ENCODE measurements at places on chromosomes 2 and 18.
A peak's percentile ranks its signal among the peaks of the same experiment; 100 is the strongest.

DNA sequence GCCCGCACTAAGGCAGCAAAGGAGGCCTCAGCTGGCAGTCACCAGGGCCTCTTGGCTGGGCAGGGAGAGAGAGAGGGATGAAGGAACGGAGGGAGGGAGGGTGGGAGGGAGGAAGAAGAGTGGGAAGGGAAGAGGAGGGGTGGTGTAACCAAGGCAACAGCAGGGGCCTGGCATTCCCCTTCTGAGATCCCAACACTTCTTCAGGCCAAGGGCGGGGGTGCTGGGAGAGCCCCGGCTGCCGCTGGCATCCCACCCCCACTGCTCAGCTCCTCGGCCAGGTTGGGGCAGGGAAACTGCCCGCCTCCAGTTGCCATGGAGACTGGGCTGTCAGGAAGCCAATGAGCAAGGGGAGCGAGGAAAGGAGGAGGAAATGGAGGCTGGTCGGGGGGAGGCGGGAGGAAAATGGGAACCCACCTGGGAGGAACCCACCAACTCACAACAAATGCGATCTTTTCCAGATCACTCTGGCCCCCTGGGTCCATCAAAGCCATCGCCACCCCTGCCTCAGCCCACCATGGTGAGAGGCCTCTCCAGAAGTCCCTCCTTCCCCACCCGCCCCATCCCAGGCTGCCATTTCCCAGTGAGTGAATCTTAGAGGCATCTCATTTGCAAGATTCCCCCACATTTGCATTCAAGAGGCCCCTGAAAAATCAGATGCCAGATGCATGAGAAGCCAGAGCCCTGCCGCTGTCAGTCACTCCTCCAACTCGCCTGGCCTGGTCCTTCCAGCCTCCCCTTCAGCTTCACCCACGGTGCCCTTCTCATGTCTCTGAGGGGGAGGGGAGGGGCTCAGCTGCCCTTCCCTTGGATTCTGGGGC, 12.4 kb downstream of the SH2D6 start:
- peak; percentile 92 for DNase-seq

DNA sequence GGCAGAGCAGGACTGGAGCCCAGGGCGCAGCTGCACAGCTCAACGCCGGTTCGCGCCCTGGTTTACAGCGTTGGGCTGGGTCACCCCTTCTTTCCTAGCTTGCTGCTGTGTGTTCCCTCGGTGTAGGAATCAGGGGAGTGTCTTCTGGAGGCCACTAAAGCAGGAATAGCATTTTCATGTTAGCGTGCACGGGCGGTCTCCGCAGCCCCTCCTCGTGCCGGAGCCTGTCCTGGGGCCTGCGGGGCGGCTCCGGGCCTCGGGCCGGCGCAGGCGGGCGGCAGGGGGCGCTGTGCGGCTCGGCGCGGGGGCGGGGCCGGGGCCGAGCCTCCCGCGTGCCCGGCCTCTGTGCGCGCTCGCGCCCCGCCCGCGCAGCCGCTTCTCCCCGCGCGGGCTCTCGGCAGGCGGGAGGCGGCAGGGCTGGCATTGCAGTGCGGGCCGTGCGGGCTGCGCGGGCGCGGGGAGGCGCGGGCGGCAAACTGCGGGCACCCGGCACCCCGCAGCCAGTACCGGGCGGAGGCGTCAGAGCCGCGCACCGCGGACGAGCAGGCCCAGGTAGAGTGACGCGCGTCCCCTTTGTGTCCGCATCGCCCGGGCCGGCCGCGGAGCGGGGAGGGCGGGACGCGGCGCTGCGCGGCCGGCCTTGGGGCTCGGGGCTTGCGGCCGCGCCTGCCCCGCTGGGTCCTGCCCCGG, at the start of gene RNF144A:
Gene RNF144A (plus strand): TSS at position 342 of the 690 bp plus-strand sequence. CDS start 79,515 bp downstream, outside the sequence.
- peak; percentile 68 for DNase-seq

- no peak for DNase-seq
Measured at GRCh38 chr2:120547662-120548061, 188.0 kb upstream of the GLI2 start.

DNA sequence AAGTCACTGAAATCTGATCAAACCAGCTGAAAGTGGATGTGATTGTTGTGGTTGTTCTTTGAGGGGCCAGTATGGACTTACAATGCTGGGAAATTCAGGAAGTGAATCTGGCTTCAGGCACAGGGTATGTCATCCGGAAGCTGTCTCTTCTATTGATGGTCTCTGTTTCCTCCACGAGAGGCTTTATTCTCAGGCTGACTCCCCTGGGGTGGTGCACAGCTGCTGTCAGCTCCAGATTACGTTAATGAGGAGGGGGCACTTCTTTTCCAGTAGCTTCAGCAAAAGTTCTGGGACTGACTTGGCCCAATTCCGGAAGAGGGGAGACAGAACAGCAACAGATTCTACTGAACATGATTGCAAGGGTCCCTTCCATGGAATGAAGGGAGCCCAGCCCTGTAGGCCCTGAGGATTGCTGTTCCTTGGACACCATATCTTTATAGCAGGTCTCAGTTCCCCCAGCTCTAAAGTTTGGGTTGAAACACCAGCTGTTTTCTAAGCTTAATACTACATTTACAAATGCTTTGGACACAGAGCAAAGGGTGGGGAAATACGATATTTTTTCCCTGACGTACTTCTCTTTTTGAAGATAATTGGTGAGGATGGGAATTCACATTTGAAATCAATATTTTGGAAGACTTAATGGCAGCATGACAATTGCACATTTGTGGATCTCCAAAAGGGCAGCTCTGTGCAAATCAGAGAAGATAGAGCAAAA, 400.9 kb downstream of the TSN start:
- DNase-seq, result no peak

DNA sequence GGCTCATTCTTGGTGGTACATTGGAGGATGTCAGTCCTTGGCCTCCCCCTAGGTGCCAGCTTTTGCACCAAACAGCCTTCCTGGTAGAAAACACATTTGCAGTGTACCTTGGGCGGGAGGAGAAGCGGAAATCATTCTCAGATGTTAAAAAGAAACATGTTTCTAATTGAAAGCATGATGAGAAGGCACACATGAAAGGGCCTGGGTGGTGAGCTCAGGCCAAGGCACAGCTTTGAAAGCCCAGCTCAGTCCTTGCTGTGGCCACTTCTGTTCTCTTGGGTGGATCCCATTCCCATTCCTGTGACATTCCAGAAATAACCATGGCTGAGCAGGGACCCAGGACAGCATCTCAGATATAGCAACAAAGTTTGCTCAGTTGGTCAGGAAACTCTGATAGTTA, 71.5 kb downstream of the LTBP1 start:
- no peak for DNase-seq

GRCh38 chr2:165192729-165193128, 11.1 kb downstream of the SCN3A start:
- DNase-seq, result no peak

- DNase-seq, result no peak
Measured at GRCh38 chr2:148646231-148646559, 1.6 kb downstream of the EPC2 start.

GRCh38 chr2:123777116-123777515, 248.0 kb upstream of the CNTNAP5 start:
- DNase-seq, result no peak

GRCh38 chr2:98583816-98584618, 24.3 kb downstream of the COA5 start:
- no peak for DNase-seq

DNA sequence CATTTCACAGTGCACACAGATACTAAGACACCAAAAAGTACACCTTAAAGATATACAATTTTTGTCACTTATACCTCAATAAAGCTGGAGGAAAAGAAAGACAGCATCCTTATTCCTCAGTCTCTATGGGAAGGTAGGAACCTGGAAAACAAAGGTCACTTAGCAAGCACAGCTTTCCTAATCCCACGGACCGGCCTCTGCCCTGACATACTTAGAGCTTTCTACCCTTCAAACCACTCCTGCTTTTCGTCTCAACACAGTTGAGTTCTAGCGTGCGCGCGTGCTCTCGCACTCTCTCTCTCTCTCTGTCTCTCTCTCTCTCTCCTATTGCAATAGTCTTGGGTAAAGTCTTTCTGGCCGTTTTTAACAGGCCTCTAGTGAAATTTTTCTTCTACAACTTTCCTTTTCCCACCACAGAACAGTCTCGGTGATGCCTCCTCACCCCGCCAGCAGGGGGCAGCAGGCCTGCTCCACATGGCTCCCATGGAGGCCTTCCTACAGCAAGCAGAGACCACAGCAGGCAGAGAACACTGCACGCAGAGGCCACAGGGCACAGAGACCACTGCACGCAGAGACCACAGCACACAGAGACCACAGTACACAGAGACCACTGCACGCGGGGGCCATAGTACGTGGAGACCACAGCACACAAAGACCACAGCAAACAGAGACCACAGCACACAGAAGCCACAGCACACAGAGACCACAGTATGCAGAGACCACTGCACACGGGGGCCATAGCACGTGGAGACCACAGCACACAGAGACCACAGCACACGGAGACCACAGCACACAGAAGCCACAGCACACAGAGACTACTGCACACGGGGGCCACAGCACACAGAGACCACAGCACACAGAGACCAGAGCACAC, 106.9 kb downstream of the FBXO15 start:
- DNase-seq, result no peak

DNA sequence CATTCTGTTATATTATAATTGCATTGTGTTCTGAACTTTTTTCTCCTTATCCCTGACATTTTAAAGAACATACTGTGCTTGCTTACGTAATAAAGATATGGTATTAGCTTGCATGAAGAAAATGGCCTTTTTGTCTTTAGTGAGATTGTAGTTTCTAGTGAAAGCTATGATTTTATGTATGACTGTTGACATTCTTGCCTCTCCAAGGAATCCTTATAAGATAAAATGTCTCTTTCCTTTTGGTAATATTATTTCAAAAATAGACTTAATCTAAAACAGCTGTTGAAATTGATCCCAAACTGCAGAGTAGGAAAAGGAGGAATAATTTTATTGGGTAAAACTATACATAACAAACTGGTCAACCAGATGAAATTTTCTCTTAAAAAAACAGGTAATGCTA, 40.8 kb upstream of the CCDC102B start:
- peak; percentile 67 for DNase-seq

GRCh38 chr2:47422016-47422415, 19.1 kb downstream of the MSH2 start:
- no peak for DNase-seq

DNA sequence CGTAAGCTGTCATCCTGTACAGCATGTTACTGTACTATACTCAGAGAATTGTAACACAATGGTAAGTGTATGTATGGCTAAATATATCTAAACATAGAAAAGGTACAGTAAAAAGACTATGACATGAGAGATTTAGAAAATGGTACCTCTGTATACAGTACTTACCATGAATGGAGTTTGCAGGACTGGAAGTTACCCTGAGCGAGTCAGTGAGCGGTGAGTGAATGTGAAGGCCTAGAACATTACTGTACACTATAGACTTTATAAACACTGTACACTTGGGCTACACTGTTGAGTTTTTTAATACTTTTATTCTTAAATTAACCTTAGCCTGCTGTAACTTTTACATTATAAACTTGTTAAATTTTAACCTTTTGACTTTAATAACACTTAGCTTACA, 1.5 kb downstream of the DDX18 start:
- DNase-seq, result no peak

- DNase-seq, result no peak
Measured at GRCh38 chr2:69147841-69148533, 135.0 kb downstream of the ANTXR1 start.

- DNase-seq, result no peak
Measured at GRCh38 chr18:40532046-40532445, 1423.0 kb upstream of the PIK3C3 start.

GRCh38 chr2:150169237-150169629, 318.2 kb downstream of the RND3 start:
- DNase-seq, result no peak

DNA sequence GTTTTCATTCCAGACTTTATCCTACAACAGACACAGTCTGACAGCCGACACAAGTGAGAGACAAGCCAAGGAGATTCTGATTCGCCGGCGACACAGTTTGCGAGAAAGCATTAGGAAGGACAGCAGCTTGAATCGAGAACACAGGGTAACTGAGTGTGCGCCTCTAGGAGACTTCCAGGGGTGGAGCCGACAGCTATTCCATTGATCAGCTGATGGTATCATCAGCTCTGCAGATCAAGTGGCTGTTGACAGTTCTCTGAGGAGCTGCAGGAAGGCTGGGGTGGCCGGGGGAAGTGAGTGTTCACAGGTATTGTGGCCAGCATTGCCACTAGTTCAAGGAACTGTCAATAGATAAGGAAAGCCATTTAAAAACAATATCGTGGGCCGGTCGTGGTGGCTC, 57.3 kb upstream of the TMEM182 start:
- no peak for DNase-seq

GRCh38 chr2:13584020-13584419, 867.3 kb downstream of the TRIB2 start:
- no peak for DNase-seq

DNA sequence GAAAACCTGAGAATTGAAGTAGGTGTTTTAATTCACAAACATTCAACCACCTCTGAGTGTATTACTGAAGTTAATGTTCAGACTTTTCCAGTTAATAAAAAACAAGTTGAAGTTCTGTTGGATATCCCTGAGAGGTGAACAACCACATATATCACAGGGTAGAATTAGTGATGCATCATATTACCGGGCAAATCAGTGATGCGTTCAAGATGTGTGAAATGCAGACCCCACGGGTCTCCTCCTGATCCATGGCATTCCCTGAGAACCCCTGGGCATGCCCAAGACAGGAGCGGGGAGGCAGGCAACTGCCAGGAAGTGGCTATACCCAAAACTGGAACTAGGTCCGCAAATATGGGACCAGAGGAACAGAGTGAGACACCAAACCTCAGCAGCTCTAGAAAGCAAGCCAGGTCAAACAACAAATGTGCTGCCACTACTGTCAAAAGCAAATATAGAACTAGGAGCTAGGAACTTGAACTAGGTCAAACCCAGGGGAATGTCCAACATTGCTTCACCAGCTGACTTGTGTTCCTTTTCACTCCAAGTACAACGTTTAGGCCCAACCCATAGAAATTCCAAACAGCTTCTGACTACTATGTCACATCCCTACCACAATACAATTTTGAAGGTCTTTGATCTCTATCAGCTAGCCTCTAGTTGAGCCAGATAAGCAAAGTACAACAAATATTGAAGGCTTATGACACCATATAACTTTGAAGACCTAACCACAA, 20.2 kb downstream of the PSTPIP2 start:
- no peak for DNase-seq

GRCh38 chr2:144702051-144702450, 182.1 kb upstream of the ZEB2 start:
- DNase-seq, result no peak

DNA sequence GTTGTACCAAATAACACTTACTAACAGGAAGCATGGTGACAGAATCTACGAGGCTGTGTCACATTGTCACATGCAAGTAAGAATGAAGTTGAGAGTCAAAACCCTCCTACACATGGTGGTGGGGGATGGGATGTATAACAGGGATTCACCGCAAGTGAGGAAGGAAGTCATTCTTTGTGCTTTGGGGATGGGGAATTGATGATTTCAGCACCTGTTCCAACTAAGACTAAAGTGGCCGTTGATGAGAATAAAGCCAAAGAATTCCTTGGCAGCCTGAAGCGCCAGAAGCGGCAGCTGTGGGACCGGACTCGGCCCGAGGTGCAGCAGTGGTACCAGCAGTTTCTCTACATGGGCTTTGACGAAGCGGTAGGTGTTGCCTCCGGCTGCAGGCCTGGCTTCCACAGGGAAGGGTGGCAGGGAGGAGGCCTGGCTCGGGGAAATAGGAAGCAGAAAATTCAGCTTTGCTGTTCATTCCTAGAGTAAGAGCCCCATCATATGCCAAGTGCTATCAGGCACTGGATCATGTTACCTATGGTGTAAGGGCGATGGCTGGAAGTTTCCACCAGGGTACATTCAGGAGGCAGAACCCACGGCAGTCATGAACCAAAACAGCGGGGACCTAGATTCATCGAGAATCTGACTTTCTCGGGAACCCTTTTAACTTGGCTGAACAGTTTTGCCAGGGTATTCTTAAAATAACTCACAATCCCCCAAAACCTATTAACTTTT, 120.3 kb downstream of the UXS1 start:
- no peak for DNase-seq

All from umbilical cord (tissue), 2 donors.